ENCODE measurements at places on chromosomes 4 and X.

GRCh38 chr4:7859326-7859725 is 80.3 kb downstream of the AFAP1 start:
- no peak for DNase-seq

GRCh38 chr4:23260511-23260910 is 567.8 kb downstream of the GBA3 start:
- DNase-seq: no peak

GRCh38 chr4:35105486-35105885 is 1138.8 kb downstream of the ARAP2 start:
- DNase-seq: no peak

GRCh38 chrX:70826715-70827114 is 81.8 kb downstream of the TEX11 start:
- peak; percentile 23 for DNase-seq

DNA sequence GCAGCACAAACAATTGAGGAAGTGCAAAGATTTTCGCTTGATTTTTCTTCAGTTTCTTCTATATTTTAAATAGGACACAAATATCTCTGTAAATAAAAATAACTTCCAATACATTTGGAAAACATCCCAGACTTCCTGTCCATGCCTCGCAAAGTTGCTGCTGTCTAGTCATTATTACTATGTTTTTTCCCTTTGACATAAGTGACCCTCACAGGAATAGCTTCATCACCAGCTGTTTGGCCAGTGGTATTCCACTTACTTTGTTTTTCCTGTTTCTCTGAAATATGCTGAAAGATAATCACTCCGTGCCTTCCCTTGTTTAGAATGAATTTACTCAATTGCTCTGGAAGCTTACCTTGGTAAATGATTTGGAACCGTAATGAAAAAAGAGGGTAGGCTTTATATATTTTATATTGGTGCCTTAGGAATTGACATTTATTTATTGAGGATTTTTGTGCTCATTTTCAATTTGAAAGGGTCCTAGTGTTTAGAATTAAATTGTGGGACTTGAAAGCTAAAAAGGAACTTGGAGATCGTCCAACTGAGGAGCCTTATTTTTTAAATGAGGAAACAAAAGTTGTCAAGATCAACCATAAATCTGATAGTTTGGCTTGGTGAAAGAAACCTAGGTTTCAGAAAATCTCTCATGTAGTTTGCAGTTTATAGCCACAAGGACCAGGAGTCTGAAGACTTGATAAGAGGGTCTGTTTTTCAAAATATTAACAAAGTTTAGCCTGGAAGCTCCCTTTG is 65.6 kb downstream of the CDKL5 start:
- no peak for DNase-seq

GRCh38 chr4:73419106-73420038 is 15.3 kb downstream of the ALB start:
- DNase-seq: no peak

- DNase-seq: no peak
Measured at GRCh38 chr4:84924434-84924833, 42.1 kb downstream of the WDFY3 start.

GRCh38 chr4:12118651-12119213 is 690.0 kb upstream of the HS3ST1 start:
- no peak for DNase-seq

DNA sequence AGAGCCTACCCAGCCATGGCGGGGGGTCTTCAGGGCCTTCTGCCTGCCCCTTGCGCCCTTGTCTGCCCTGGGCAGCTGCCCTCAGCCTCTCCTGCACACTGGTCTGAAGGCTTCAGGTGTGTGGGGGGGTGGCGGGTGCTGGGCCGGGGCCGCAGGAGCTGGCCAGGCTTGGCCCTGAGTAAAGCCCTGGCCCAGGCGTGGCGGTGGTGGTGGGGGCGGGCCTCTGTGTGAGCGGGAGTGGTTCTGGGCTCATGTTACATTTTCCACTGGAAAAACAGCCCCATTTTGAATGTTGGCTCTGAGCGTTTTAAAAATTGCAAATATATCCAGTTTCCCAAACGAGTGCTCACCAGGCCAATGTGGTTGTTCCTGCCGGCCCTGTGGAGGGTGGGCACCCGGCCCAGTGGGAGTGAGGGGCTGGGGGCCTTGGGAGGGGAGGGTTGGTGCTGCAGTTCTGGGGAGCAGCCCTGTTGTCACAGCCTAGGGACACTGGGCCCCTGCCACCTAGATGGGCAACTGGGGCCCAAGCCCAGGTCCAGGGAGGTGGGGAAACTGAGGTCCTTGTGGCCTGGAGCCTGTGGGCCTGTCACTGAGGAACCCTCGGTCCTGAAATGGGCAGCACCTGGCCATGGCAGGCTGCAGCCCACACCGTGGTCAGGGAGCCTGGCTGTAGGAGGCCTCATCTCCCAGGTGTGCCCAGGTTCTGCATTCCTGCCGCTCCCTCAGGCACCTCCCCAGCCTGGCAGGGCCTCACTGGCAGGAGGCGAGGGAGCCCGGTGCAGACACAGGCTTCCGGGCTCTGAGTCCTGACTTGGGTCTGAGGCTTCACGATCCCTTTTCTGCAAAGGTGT is 28.3 kb downstream of the FGFRL1 start:
- DNase-seq: peak; percentile 67

DNA sequence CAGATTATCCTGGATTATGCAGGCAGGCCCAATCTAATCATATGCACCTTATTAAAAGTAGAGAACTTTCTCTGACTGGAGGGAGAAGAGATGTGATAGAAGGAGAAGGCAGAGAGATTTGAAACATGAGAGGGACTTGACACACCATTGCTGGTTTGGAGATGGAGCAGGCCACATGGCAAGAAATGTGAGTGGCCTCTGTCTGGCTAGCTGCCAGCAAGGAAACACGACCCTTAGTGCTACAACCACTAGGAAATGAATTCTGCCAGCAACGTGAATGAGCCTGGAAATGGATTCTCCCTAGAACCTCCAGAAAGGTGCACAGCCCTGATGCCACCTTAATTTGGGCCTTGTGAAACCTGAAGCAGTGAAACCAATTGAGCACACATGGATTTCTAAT is 79.5 kb upstream of the MBNL3 start:
- no peak for DNase-seq

- DNase-seq: no peak
Measured at GRCh38 chrX:11399489-11400094, 106.4 kb downstream of the AMELX start.

DNA sequence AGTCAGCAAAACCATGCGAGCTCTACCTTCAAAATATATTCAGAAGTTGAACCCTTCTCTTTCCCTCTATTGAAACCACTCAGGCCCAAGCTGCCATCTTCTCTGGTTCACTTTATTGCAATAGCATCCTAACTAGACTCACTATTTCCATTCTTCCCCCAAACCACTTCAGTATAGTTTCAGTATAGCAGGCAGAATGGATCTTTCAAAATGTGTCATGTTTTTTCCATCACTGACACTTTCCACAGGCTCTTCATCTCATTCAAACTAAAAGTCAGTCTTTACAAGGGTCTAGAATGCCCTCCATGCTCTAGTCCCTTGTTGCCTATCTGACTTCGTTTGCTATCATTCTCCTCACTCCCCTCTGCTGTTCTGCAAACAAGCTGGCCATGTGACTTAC is 274.4 kb downstream of the IDS start:
- no peak for DNase-seq

DNA sequence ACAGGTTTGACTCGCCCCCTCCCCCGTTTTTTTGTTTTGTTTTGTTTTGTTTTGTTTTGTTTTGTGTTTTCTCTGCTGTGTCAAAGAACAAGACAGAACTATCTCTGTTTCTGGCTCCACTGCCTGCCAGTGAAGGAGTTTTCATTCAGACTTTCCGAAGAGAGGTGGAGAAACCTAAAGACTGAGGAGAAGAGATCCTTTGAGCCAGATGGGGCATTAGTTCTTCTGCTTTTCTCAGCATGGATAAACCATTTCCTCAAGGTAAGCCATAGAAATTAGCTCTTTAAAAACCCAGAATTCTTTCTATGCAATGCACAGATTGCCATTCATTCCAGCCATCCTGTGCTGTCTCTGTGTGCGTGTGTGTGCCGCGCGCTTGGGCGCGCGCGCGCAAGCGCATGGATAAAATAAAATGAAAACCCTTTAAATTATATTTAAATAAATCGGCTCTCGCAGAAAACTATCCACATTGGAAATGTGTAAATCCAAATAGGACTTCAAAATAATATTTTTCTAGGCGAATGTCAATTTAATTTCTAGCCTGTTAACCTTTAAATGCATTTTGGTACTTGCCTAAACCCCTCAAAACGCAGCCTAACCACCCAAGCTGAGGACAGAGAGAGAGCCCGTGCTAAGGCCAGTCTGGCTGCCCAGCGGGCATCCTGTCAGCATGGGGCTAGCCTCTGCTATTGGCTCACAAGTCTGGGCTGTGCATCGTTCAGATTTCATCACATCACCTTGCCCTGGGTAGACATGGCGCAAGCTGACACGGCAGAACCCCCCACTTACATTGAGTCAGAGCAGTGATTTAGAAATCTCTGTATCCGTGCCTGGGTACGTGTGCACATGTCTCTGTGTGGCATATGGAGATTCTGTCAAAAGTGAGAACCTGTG is 113.0 kb upstream of the VAMP7 start:
- peak; percentile 19 for DNase-seq

- DNase-seq: no peak
Measured at GRCh38 chrX:111387470-111388070, 24.4 kb downstream of the DCX start.

- no peak for DNase-seq
Measured at GRCh38 chr4:96354036-96354712, 514.3 kb downstream of the PDHA2 start.

DNA sequence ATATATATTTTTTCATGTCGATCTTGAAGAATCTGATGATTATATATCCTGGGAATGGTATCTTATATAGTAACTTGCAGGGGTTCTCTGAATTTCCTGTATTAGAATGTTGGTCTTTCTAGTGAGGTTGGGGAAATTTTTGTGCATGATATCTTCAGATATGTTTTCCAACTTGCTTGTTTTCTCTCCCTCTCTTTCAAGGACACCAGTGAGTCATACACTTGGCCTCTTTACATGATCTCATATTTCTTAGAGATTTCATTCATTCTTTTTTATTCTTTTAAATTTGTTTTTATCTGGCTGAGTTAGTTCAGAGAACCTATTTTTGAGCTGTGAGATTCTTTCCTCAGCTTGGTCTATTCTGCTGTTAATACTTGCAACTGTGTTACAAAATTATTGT is 27.2 kb upstream of the C4orf17 start:
- DNase-seq: no peak

GRCh38 chrX:24341795-24342194 is 18.6 kb upstream of the SUPT20HL1 start:
- DNase-seq: no peak

DNA sequence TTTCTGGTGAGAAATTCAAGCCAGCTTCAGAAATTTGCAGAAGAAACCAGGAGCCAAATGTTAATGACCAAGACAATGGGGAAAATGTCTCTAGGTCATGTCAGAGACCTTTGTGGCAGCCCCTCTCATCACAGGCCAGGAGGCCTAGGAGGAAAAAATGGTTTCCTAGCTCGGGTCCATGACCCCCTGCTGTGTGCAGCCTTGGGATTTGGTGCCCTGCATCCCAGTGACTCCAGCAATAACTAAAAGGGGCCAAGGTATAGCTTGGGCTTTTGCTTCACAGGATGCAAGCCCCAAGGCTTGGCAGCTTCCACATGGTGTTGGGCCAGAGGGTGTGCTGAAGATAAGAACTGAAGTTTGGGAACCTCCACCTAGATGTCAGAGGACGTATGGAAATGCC is 814.7 kb upstream of the SLIT2 start:
- DNase-seq: no peak

DNA sequence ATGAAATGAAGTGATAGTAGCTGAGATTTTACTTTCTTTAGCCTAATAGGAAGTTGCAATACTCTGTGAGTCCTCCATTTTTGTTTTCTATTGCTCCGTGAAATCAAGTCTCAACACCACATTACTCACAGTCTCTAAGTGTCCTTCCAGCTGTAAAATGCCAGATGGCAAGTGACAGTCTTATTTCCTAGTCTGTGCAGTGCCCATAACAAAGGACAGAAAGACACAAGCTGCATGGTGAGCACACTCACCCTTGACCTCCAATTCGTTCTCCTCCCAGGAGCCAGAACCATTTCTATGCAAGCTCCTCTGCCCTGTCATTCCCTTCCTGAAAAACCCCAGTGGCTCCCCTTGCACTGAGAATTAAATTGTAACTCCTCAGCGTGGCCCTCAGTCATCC is 101.6 kb downstream of the PARM1 start:
- no peak for DNase-seq

DNA sequence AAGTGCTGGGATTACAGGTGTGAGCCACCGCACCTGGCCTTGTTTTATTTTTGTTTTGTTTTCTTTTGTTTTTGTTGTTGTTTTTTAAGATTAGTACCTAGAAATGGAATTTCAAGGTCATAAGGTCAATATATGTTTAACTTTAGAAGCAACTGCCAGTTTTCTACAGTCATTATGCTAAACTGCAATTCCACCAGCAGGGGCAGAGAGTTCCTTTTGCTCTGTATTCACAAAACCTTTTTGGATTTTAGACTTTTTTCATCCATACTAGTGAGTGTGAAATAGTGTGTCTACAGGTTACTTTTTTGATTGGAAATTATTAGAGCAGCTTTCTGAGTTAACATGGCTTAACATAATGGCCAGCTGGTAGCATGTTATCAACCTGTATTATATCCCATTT is 580.6 kb downstream of the TRIML1 start:
- DNase-seq: no peak

GRCh38 chrX:151695583-151696340 is 504 bp downstream of the PRRG3 start:
- no peak for DNase-seq

- no peak for DNase-seq
Measured at GRCh38 chr4:150131581-150132228, 53.5 kb downstream of the DCLK2 start.

- no peak for DNase-seq
Measured at GRCh38 chr4:94548571-94548970, 96.8 kb downstream of the PDLIM5 start.

DNA sequence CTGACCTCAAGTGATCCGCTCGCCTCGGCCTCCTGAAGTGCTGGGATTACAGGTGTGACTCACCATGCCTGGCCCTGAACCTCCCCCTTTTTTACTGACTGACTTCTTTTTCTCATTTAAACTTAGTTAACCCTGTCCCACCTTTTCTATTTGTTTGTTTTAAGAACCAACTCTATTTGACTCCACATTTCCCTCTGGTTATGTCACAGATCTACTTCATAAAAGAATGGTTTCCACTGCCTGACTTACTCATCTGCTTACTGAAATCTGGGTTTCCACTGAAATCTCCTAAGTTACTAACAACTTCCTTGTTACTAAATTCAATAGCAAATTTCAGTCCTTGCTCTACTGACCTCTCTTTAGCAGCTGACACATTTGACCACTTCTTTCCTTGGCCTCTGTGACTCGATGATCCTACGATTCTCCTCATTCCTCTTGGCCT is 28.0 kb upstream of the NSUN7 start:
- no peak for DNase-seq
